ENCODE measurements at places on chromosomes 11 and 22. TPM values are rescaled to one million over a fixed set of nuclear protein-coding genes. Genes with fewer than 3 reads are reported as not detected.

Gene CYB5R2
- 2.4 TPM for polyA plus RNA-seq

Gene C11orf86
- polyA plus RNA-seq: not detected

Gene POU2AF1
- not detected for polyA plus RNA-seq

Gene PHLDA2
- 2.0 TPM for polyA plus RNA-seq

Gene ANKK1
- 0.14 TPM for polyA plus RNA-seq

Gene SYNGR1
- 101 TPM for polyA plus RNA-seq

Gene TRIM49
- not detected for polyA plus RNA-seq

Gene ENTHD1
- 0.02 TPM for polyA plus RNA-seq

Gene STK33
- polyA plus RNA-seq: 14.1 TPM

Gene DERL3
- 5.0 TPM for polyA plus RNA-seq

Gene UBQLNL
- polyA plus RNA-seq: 0.18 TPM

Gene MS4A6A
- 16.5 TPM for polyA plus RNA-seq

Gene GRAP2
- 1.6 TPM for polyA plus RNA-seq

Gene MCAM
- 97.2 TPM for polyA plus RNA-seq

Gene LRRC74B
- not detected for polyA plus RNA-seq

Gene CDKN1C
- 27.6 TPM for polyA plus RNA-seq

Gene MYO7A
- 2.4 TPM for polyA plus RNA-seq

Gene NCF4
- 3.6 TPM for polyA plus RNA-seq

Gene PRODH
- polyA plus RNA-seq: 2.8 TPM

Gene SCGB1A1
- not detected for polyA plus RNA-seq

Gene ZNF215
- polyA plus RNA-seq: 0.14 TPM
